ENCODE measurements at places on chromosomes 16 and 17. TPM values are rescaled to one million over a fixed set of nuclear protein-coding genes. Genes with fewer than 3 reads are reported as not detected.

PRR35 gene
- not detected for total RNA-seq

- DNase-seq: no peak
Observed at GRCh38 chr17:7705269-7706255, 560 bp downstream of the EFNB3 start.

GRCh38 chr17:9339958-9340357 lies 235.7 kb downstream of the STX8 start:
- no peak for DNase-seq

DNA sequence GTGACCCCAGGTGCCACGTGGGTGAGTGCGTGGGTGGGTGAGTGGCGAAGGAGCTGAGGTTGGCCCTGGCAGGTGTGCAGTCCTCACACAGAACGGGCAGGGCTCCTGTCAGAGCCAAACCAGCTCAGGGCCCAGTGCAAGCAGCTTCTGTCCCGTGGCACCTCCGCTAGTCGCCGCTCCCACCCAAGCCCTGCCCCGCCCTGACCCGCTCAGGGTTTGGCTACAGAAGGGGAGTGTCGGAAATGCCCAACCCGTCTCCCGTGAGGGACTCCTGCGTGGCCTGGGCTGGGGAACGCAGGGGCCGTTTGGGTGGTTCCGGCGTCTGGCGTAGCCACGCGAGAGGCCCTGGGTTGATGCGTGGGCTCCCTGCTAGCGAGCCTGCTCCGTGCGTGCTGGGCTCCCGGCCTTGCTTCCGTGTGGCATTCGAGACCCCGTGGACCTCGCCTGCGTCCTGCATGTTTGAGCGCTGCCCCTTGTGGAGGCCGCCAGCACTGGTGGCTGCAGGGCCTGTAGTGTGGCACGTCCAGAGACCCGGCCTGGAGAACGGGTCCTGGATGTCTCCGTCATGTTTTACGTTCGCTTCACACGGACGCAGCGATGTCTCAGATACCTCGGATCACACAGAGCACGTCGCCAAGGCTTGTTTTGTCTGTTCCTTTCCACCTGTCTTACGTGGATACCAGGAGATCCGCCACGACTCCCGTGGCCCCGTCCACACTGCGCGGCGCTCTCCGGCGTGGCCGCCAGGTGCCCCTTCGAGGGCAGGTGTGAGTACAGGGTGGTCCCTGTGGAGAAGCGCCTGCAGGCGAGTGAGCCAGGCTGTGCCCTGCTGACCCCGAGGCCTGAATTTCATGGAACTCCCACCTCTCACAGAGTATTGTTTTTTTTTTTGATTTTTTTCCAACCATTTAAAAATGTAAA lies 10.2 kb downstream of the CAPN15 start:
- DNase-seq: no peak

DNA sequence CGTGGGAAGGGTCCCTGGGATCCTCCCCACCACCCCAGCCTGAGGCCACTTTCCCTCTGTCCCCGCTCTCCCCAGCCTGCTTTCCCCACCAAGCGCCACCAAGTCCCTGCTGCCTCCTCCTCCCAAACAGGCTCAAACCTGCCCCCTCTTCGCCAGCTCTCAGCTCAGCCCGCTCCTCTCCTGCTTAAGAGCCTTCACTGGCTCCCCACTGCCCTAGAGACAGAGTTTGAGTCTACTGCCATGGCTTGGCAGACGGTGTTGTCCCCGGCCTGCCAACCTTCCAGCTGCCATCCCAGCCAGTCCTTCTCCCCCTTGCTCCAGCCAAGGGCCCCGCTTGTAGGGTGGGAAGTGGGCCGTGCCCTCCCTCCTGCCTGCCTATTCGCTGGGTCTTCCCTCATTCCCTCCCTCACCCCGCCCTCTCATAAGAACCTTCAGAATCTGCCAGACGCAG lies 11.1 kb downstream of the IL4R start:
- DNase-seq: no peak

Data from skin of body (tissue), 3 donors.